ENCODE measurements at places on chromosomes 12 and 14.

- DNase-seq, result peak; percentile 77
These were observed 9.5 kb downstream of the PHETA1 start for GRCh38 chr12:111359231-111359913.

DNA sequence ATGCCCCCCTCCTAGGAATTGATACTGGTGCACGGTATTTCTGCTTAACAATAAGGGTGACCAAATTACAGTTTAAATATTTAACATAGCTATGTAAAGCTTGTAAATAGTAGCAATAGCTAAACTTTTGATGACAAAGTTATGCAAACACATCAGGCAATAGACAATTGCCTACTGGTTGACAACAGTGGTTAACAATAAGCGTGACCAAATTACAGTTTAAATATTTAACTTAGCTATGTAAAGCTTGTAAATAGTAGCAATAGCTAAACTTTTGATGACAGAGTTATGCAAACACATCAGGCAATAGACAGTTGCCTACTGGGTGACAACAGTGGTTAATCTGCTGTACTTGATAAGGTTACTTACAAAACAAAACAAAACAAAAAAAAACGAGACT, 886.5 kb upstream of the FLRT2 start:
- no peak for DNase-seq

- no peak for DNase-seq
These were observed 447.3 kb downstream of the NELL2 start for GRCh38 chr12:44428825-44429224.

DNA sequence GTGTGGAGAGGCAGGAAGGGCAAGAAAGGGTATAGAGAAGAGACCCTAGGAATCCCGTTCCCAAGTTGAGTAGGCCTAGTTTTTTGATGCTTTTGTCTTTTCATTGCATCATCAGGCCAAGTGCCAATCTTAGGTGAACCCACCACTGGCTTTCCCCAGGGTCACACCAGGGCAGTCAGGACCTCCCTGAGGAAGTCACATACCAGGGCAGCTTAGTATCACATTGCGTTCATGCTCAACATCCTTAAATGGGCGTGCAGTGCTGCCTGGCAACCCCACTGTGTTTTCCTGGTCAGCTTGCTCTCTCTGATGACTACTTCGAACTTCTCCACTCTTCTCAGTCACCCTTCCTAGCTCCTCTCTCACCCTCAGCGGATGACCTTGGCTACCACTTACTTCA, 9.0 kb downstream of the ASIC1 start:
- no peak for DNase-seq

DNA sequence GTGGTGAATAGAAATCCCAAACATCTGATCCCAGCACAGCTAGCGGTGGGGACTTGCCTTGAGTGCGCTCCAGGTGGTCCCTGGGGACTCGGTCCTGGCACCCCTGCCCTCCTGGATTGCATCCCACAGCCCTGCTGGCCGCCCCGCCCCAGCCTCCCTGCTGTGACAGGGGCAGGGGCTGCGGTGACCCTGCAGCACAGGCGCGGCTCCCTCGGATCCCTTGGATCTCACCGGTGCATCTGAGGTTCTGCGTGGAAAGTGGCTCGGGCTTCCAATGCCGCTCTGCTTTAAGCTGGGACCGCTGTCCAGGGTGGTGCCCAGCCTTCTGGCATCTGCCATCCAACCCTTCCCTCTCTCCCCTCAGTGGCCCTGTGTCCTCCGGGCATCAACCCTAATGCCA, 16.0 kb downstream of the ANKRD9 start:
- no peak for DNase-seq

- DNase-seq, result no peak
These were observed 183.4 kb upstream of the RTL1 start for GRCh38 chr14:101086926-101087325.

- peak; percentile 18 for DNase-seq
These were observed 115.2 kb upstream of the MAP1LC3B2 start for GRCh38 chr12:116443821-116444589.

DNA sequence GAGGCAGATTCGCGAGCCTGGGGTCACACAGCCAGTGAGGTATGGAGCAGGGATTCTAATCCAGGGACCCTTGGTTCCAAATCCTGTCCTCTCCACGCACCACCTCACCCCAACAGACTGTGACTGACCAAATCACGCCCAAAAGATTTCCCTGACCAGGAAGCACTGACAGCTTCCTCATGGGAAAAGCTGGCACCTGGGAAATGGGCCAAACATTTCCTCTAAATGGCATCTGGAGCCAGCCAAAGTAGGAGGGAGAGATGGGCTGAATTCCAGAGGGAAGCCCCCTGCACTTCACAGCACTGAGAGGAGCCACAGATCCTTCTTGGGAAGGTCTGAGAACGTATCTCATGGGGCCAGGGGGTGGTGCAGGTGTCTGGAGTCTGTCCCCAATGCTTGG, 28.8 kb downstream of the CCDC92 start:
- DNase-seq, result no peak
